ENCODE measurements at places on chromosomes 7 and 10. TPM values are rescaled to one million over a fixed set of nuclear protein-coding genes. Genes with fewer than 3 reads are reported as not detected.

Gene OPTN
- total RNA-seq: 17.7 TPM

GRCh38 chr7:125257617-125258016, 328.0 kb upstream of the POT1 start:
- DNase-seq: no peak
- peaks cover 25% of the 10 kb centered on the region for H3K4me1 ChIP-seq
- H3K27me3 ChIP-seq: no peaks in the 10 kb centered on the region
- H3K36me3 ChIP-seq: no peaks in the 10 kb centered on the region

Gene TUBB8
- 1.5 TPM for total RNA-seq

Gene OPALIN
- not detected for total RNA-seq

Gene SHTN1
- total RNA-seq: 13.9 TPM

Gene FGL2
- not detected for total RNA-seq

GRCh38 chr7:116331020-116331419, 120.7 kb downstream of the TES start:
- peaks cover 2% of the 10 kb centered on the region for H3K4me1 ChIP-seq
- no peak overlapping the region for H3K4me3 ChIP-seq
- H3K27ac ChIP-seq: no peak overlapping the region

Gene CTAGE15
- 0.61 TPM for total RNA-seq

GRCh38 chr7:158828133-158829020, 932 bp downstream of the ESYT2 start:
- no peaks in the 10 kb centered on the region for H3K36me3 ChIP-seq
- peak overlapping the region; percentile 91 for H3K4me3 ChIP-seq
- no peaks in the 10 kb centered on the region for H3K4me1 ChIP-seq
- peak; percentile 78 for DNase-seq

GRCh38 chr10:5743736-5744135, 59.1 kb downstream of the TASOR2 start:
- no peak overlapping the region for H3K4me3 ChIP-seq
- DNase-seq: no peak
- no peak overlapping the region for H3K27ac ChIP-seq
- no peaks in the 10 kb centered on the region for H3K4me1 ChIP-seq
- H3K36me3 ChIP-seq: peaks cover 3% of the 10 kb centered on the region
- H3K27me3 ChIP-seq: no peaks in the 10 kb centered on the region

Data from H1 (cell line).